ENCODE measurements at places on chromosomes 7 and 10.

DNA sequence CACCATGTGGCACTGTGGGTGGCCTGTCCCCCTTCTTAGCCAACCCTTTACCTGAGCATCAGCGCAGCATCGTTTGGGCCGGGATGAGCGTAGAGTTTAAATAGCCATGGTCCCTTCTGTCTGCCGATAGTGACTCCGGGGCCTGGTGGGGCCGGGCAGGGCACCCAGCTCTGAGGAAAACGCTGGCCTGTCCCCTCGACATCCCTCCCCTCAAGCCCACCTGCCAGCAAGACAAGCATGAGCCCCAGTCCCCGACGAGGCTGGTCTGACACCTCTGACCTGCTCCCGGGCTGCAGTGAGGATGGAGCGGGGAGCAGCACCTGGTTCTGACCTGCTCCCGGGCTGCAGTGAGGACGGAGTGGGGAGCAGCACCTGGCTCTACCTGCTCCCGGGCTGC, 31.1 kb upstream of the CNPY1 start:
- no peak for DNase-seq

DNA sequence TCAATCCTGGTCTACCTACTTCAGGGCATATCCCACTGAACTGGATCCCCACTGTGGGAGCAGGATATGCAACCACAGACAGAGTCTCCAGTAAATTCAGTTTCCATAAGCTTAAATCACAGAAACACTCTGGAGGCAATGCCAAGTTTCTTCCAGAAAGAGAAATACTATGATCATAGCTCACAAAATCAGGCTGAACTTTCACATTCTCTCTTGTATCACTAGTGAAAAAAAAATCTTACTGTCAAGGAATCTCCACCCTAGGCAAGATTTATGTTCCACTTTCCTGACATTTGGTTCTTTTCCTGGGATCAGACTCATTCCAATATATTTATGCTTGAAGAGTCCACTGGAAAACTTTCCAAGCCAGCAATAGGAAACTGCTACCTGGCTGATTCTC, 749.0 kb downstream of the SUGCT start:
- no peak for DNase-seq

DNA sequence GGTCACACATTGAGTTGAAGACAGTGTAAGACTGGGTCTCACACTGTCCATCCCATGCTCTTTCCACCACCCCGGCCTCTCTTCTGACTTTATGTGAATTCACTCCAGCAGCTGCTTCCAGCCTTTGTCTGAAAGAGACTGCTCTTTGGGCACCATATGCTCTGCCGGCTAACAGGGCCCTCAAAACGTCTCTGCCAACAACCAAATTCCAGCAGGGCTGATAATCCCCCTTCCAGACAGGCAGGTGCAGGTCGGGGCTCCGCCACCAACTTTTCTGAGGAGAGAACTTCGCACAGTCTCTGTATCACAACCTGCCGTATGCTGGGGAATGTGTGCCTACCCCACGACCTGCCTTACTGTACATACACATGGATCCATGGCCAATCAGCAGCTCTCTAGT, 64.3 kb downstream of the PLXNA4 start:
- DNase-seq: no peak

DNA sequence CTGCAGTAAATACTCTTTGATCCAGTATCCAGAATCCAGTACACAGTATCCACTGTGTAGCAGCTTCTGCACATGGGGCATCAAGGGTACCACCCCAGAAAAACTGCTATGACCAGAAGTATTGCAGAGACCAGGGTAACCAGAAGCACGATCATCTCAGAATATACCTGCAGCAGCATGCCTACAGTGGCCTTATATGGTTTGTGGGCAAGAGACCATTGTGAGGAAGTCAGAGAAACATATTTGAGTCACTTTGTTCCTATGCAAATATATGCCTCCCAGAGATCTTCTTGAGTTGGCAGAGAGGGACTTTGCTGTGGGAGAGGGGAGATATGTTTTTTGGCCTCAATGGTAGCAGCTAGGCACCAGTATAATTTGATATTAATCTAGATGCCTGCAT, 206.4 kb upstream of the LRRTM3 start:
- DNase-seq: no peak

- DNase-seq: no peak
Measured at GRCh38 chr10:27531336-27531847, 27.3 kb downstream of the RAB18 start.

DNA sequence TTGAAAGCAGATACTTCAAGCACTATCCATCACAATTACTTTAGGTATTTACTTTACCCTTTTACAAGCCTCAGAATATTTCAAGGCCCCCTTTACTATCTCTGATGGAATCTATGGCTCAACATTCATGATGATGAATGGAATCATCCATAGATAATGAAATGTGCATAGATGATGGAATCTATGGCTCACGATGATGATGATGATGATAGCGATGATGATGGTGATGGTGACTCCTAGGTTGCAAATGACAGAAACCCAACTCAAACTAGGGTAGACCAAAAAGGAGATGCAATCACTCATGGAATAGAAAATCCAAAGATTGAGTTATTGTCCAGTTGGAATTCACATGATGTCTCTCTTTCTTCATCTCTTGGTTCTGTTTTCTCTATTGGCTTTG, 55.7 kb downstream of the NEBL start:
- DNase-seq: no peak

All from stromal cell of bone marrow (primary cell).